ENCODE measurements at places on chromosomes 5 and 9. TPM values are rescaled to one million over a fixed set of nuclear protein-coding genes. Genes with fewer than 3 reads are reported as not detected.

Gene RNF183
- not detected for total RNA-seq

Gene SLC6A7
- not detected for total RNA-seq

Gene AK1
- total RNA-seq = 1.0 TPM

Gene ADRB2
- total RNA-seq = 37.0 TPM

Gene SPEF2
- not detected for total RNA-seq

Gene MVB12B
- 0.25 TPM for total RNA-seq

Gene CARTPT
- not detected for total RNA-seq

Gene CCNG1
- 109 TPM for total RNA-seq

Gene NR2F1-AS1
- not detected for total RNA-seq

Gene FBP2
- total RNA-seq = not detected

Gene ADGRV1
- total RNA-seq = not detected

Gene PRDM9
- total RNA-seq = not detected

Gene ZNF883
- not detected for total RNA-seq

Gene SLC6A19
- not detected for total RNA-seq

Gene HMGCR
- 178 TPM for total RNA-seq

Gene PGM5
- total RNA-seq = 0.11 TPM

Gene GPR150
- 0.51 TPM for total RNA-seq

Gene PKD2L2
- not detected for total RNA-seq

Gene CDX1
- not detected for total RNA-seq

Gene SPINK4
- not detected for total RNA-seq

Gene C1QTNF3
- 12.9 TPM for total RNA-seq

Gene SLC36A3
- total RNA-seq = not detected

Gene CSNK1G3
- total RNA-seq = 28.5 TPM

Gene TMEM215
- not detected for total RNA-seq

Gene BAAT
- total RNA-seq = 0.19 TPM

Gene COL27A1
- total RNA-seq = not detected

Gene PCDHGA9
- 13.0 TPM for total RNA-seq

Gene EPB41L4B
- not detected for total RNA-seq

Gene DMAC1
- total RNA-seq = 28.7 TPM

Gene GABRA1
- not detected for total RNA-seq

Gene IGIP
- total RNA-seq = 2.5 TPM

Gene SYK
- total RNA-seq = 151 TPM

Gene F2RL1
- total RNA-seq = not detected

Gene PCDHGB7
- 10.4 TPM for total RNA-seq

Gene HSPB3
- total RNA-seq = not detected

Gene NFIL3
- 4.1 TPM for total RNA-seq

Gene C9orf50
- not detected for total RNA-seq

Gene SPOCK1
- total RNA-seq = 0.54 TPM

Gene GCNT4
- total RNA-seq = not detected

Gene C5orf34
- 15.7 TPM for total RNA-seq

Gene FUT7
- total RNA-seq = not detected

Gene GABRA6
- not detected for total RNA-seq

Gene PHF24
- not detected for total RNA-seq

Gene ACER2
- 1.1 TPM for total RNA-seq

Gene PRRT1B
- not detected for total RNA-seq

Gene PRR7
- 26.8 TPM for total RNA-seq

Gene RFX3
- total RNA-seq = 24.3 TPM

Gene POLR3G
- total RNA-seq = 32.9 TPM

Gene SHISAL2B
- not detected for total RNA-seq

Gene ANKRD18A
- not detected for total RNA-seq

Gene SPAG8
- 0.07 TPM for total RNA-seq

Gene FAM153A
- not detected for total RNA-seq

Gene TMEM252
- total RNA-seq = not detected

Gene PPP2R2B
- total RNA-seq = not detected

Gene C5orf15
- 20.5 TPM for total RNA-seq

Gene ODF2
- total RNA-seq = 69.5 TPM

Gene COL15A1
- total RNA-seq = 0.93 TPM

Gene BTNL8
- not detected for total RNA-seq

Gene ENC1
- total RNA-seq = 0.25 TPM
